Osteocyte (in vitro differentiated cells): ENCODE measurements at places on chromosomes 2 and 18. TPM values are rescaled to one million over a fixed set of nuclear protein-coding genes. Genes with fewer than 3 reads are reported as not detected.

GRCh38 chr2:227020416-227020815 is 143.6 kb downstream of the COL4A4 start:
- no peak for DNase-seq

- DNase-seq = no peak
Measured at GRCh38 chr2:179020156-179020750, 29.7 kb downstream of the CCDC141 start.

DNA sequence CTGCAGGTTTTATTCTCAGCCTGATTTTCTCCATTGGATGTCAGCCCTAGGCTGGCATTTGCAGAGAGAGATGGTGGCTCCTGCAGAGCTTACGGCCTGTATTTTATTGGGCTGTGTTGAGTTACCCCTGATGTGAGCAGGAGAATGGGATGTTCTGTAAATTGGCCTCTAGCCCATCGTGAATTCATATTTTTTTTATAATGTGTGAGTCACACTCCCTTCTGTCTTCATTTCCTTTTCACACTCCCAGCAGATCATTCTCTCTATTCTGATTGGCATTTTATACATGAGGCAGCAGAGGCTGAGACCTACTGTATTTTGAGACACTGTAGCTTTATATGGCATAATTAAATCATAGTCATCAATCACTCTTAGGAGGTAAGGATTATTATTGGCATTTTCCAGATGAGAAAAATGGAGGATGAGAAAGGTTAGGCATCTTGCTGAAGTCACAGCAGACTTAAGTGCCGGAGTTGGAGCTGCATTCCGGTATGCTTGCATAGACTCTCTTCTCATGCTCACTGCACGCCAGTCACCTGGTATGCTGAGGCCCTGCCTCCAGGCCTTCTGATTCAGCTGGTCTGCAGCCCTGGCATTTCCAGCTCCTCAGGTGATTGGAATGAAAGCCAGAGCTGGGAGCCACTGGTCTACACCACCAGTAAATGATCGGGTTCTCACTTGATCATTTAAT is 142.4 kb downstream of the NEDD4L start:
- no peak for DNase-seq

Gene ALLC
- total RNA-seq = not detected in 2 replicates

- DNase-seq = no peak
Measured at GRCh38 chr2:10119601-10120157, 2.9 kb upstream of the RRM2 start.

- no peak for DNase-seq
Measured at GRCh38 chr2:198175271-198175670, 370.9 kb downstream of the PLCL1 start.

DNA sequence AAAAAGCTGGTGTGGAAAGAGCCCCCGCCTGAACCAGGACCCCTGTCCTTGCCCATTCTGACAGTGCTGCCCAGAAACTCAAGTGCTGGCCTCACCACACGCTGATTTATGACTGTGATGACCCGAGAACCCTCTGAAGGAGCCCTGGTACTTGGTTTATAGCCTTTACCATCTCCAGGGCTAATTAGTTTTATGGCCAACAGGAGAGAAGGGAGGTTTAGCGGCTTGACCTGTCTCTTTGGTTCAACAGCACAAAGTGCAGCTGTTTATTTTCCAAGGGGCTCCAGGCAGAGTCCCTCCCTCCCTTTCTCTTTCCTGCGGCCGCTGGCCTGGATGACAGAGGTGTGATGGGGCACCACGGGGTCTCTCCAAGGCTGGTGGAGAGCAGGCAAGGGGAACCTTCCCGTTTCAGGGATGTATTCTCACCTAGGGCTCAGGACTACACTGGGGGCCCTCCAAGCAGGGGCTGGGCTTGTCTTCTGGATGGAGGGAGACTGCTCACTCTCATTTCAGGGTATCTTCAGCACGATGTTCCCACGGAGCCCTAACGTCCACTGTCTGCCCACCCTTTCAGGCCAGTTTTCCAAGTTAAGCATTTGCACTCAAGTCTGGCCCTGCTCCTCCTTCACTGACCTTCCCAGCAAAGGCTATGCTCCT is 174.2 kb upstream of the GLI2 start:
- no peak for DNase-seq

Gene TANC1
- 36.9 and 37.0 TPM in 2 replicates for total RNA-seq

GRCh38 chr2:168928113-168928831 is 27.2 kb downstream of the G6PC2 start:
- DNase-seq = no peak

DNA sequence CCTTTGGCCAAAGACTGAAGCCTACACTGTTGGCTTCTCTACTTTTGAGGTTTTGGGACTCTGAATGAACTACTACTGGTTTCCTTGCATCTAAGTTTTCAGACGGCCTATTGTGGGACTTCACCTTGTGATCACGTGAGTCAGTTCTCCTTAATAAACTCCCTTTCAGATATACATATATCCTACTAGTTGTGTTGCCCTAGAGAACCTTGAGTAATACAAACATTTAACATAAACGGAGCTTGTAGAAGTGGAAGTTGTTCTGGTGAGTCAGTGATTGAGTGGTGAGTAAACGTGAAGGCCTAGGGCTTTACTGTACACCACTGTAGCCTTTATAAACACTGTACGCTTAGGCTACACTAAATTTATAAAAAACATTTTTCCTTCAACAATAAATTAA is 107.2 kb upstream of the CDH2 start:
- no peak for DNase-seq

Gene ALPP
- not detected in 2 replicates for total RNA-seq

DNA sequence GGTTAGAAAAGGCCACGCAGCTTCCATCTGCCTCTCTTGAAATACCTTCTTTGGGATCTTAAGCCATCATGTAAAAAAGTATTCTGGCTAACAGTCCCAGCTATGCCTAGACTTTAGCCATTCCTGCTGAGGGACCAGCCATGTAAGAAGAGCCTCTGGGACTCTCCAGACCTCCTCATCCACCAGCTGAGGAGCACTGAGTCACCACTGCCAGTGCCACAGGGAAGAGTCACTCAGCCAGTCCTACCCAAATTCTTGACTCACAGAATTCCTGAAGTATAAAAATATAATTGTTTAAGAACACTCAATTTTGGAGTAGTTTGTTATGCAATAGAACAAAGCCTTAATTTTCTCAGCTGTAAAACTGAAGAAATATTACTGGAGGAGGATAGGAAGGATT is 436.7 kb downstream of the ZEB2 start:
- no peak for DNase-seq

DNA sequence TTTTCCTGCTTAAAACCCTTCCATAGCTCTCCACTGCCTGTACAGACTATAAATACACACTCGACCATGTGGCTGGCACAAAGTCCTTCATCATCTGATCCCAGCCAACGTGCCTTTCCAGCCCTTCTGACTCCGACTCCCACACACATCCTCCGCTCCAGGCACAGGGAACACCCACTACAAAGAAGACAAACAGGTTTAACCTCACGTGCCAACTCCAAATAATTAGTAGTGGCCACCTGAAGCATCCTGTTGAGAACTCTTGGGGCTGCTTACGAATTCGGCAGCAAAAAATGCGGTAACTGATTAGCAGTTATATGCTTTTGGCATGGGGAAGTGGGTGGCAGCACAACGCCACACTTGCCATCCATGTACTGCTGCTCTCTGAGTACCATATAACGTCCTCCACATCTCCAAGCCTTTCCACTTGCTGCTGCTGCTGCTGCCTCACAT is 12.1 kb downstream of the SPIRE1 start:
- DNase-seq = no peak

DNA sequence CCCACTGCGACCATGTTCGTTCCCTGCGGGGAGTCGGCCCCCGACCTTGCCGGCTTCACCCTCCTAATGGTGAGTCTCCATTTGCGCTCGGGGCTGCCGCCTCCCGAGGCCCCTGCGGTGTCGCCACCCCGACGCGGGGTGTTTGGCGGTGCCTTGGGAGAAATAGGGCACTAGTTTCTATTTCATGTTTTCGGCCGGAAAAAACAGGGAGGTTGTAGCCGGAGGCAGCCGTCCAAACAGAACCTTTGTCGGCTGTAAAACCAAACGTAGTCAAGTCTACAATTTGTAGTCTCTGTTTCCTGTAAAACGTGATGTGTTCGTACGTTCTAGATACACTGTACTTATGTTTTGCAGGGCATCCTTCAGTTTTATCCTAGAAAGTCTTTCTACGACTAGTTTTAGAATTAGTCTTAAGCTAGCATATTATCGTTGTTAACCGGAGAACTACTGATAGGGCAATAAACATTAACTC is 290 bp downstream of the PSMG2 start:
- no peak for DNase-seq

Gene NOSTRIN
- total RNA-seq = not detected in 2 replicates

Gene SPRED2
- total RNA-seq = 44.4 and 46.3 TPM in 2 replicates

GRCh38 chr2:64300066-64300465 is 153.9 kb upstream of the LGALSL start:
- no peak for DNase-seq

Gene INHA
- 1.2 and 1.4 TPM in 2 replicates for total RNA-seq

DNA sequence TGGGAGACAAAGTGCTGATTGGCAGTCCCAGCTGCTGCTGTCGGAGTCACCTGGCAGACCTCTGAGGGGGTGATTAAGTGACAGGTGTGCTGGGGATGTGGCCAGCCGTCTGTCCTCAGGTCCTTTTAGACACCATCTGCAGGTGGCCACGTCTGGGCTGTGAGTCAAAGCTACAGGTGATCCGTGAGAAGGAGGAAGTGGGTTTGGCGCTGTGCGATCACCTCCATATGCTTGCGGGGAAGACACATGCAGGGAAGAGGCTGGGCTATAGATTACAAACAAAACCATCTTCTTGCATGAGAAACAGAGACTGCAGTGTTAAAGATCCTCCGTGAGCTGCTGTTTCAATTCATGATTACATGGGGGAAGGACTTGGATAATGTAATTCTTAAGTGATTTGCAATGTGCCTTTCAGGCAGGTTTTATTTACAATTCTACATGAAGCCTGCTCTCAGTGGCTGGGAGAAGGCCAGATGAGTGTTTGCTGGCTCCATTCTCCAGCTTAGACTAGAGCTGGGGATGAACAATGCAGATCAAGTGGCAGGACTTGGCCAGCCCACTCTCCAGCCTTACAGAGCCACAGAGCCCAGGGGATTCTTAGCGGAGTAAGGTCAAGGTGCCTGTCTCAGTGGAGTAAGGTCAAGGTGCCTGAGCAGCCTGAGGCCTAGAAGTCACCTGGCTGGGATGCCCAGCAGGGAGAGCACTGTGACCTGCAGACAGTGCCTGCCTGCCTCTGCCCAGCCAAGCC is 87.8 kb downstream of the LYPD1 start:
- peak; percentile 59 for DNase-seq

Gene LRATD1
- not detected in 2 replicates for total RNA-seq
